GM18507 (cell line): ENCODE measurements at places on chromosomes 13 and 19.

DNA sequence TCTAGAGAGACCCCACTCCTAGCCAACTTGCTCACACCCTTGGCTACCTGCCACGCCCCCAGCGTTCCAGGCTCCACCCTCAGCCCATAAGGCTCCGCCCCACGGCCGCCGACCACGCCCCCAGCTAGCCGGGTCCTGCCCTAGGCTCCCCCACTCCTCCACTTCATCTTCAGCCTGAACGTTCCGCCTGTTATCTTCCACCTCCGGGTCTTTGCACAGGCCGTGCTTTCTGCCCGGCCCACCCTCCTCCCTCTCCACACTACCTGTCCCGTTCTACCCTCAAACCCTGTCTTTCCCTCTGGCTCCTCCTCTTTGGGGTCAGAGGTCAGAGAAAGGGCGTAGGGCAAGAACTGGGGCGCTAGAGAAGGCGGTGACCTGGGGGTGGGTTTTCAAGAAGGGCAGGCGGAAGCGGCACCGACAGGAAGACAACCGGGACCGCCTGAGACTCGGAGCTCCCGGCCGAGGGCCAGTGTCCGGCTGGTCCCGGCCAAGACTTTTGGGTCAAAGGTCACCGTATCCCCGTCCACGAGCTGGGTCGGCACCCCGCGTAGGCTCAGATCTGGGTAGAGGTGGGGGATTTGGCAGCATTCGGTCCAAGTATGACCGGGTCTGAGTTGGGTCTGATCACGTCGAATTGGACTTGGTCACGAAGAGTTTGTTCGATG is 2.2 kb downstream of the PDE4C start:
- no peak for DNase-seq

GRCh38 chr13:110340812-110341444 is 33.8 kb downstream of the COL4A2 start:
- DNase-seq = no peak

DNA sequence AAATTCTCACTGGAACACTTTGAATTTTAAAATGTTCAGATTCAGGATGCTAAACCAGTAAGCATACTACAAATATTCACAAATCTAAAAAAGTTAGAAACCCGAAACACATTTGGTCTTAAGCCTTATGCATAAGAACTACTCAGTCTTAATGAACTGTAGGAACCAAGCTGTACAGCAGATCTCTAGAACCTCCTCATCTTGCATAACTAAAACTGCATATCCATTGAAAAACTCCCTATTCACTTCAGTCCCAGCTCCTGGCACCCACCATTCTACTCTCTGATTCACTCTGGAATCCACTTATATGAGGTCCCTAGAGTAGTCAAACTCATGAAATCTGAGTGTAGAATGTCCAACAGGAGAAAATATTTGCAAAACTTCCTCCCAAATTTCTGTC is 65.6 kb upstream of the CEACAM8 start:
- DNase-seq = no peak

DNA sequence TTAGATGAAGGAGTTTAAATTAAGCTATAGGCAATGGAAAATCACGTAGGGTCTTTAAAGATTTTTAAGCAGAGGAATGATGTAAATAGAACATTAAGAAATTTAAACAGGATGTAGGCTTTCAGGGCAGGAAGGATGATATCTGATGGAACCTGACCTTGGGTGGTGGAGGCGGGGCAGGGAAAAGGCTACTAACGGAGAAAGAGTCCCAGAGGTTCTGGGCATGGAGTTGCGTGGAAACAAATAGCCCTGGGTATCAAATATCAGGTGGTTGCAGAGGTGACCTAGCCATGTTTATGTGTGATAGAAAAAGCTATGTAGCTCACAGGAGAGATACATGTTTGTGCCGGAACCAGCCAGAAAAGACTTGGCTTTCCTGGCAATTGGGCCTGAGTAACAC is 7.8 kb upstream of the CDK8 start:
- DNase-seq = no peak

DNA sequence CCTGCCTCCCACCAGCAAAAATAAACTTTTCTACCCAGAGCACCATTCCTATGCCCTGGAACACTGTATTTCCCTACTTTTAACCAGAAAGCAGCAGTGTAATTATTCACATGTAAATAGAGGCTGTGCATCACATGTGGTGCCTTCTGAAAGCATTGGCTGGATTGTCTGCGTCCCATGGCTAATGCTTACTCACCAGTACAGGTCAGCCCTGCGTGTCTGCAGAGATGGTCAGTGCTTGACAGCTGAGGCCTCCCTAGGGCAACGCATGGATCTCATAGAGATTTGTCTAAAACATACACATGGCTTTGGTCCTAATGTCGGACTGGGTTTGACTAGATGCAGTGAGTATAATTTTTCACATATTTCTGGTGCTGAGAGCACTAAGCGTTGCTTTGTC is 64.2 kb downstream of the DPY19L3 start:
- no peak for DNase-seq

- DNase-seq = no peak
Observed at GRCh38 chr19:31257025-31257424, 92.2 kb downstream of the TSHZ3 start.

GRCh38 chr13:111480976-111481375 is 160.5 kb downstream of the TEX29 start:
- DNase-seq = no peak

GRCh38 chr13:97629601-97630272 is 195.8 kb downstream of the RAP2A start:
- no peak for DNase-seq

- no peak for DNase-seq
Observed at GRCh38 chr13:73000027-73000674, 58.7 kb upstream of the KLF5 start.

- no peak for DNase-seq
Observed at GRCh38 chr19:14022469-14022868, 5.5 kb upstream of the RLN3 start.

GRCh38 chr13:53028637-53029203 is at the start of gene OLFM4:
TSS of gene OLFM4 (plus strand) at chr13:53028813. CDS start at chr13:53028837, 24 bp downstream.
- no peak for DNase-seq

- DNase-seq = peak; percentile 33
Observed at GRCh38 chr19:41302624-41303351, 7.2 kb upstream of the CCDC97 start.

GRCh38 chr13:25174304-25174703 is 2.2 kb upstream of the AMER2 start:
- no peak for DNase-seq

GRCh38 chr13:75345193-75345592 is 136.8 kb downstream of the TBC1D4 start:
- DNase-seq = no peak

DNA sequence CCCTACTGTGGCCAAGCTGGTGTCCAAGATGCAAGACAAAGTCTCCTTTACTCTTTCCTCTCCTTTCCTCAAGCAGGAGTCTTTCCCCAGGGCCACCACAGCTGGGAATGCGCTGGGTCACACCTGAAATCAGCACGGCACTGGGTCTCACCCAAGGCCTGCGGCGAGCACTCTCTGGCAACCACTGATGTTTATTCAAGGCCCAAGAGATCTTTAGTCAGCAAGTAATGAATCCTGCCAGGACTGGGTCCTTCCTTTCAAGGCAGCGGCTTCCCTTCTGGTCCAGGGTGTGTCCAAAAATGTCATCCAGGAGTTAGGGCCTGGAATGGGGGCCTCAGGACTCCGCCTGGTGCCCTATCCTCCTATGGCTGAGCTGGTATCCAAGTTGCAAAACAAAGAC is 24.1 kb downstream of the BLOC1S3 start:
- no peak for DNase-seq

DNA sequence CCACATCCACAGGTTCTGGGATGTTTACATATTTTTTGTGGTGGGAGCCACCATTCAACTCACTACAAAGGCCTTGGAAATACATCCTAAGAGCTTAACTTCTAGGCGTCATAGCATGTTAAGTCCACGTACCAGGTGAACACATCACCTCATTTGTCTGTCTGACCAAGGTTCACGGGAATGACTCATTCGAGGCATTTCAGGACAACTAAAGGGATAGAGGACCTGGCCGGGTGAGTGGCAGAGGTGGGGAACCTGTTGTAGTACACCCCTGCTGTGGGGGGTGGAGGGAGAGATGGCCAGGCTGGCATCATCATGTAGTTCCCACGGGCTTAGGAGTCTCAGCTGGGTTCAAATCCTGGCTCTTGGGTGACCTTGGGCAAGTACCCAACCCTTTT is 51.5 kb downstream of the BICRA start:
- no peak for DNase-seq

- DNase-seq = no peak
Observed at GRCh38 chr13:74174810-74175209, 40.6 kb upstream of the KLF12 start.

- DNase-seq = no peak
Observed at GRCh38 chr13:49367640-49368422, 76.0 kb downstream of the CAB39L start.

- DNase-seq = no peak
Observed at GRCh38 chr19:40442328-40443130, 1.6 kb downstream of the SERTAD3 start.

GRCh38 chr19:10593820-10594637 is 6.9 kb upstream of the AP1M2 start:
- DNase-seq = no peak

- no peak for DNase-seq
Observed at GRCh38 chr13:28545583-28546333, 50.8 kb upstream of the FLT1 start.

DNA sequence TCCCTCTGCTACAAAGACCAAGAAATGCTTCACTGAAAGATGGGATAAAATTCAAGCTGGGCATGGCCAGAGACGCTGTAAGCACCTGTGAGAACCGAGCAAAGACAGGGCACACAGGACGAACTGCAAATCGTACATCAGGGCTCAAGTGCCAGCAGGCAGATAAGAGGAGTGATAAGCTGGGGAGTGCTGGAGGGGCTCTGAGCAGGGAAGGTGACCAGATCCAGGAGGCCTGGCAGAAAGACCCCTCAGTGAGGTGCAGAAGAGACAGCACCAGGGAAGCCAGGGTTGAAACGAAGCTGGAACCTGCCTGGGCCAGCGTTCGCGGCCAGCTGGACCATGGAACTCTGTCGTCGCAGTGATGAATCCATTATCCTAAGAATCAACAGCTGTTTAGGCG is 10.2 kb downstream of the RAB20 start:
- no peak for DNase-seq

GRCh38 chr19:31139871-31140505 is 209.2 kb downstream of the TSHZ3 start:
- no peak for DNase-seq

DNA sequence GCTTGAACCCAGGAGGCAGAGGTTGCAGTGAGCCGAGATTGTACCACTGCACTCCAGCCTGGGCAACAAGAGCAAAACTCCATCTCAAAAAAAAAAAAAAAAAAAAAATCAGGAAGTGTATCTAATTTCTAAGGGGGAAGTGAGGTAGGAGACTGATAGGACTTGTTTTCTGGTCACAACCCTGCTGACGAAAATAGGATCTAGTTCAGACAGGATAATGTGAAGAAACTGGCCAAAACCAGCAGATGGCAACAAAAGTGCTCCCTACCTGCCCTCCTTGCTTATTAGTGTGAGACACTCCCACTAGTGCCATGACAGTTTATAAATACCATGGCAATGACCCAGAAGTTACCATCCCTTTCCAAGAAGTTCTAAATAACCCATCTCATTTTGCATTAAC is 36.0 kb upstream of the KPNA3 start:
- DNase-seq = no peak

GRCh38 chr19:38293281-38293680 is 10.8 kb upstream of the C19orf33 start:
- no peak for DNase-seq

GRCh38 chr19:43901395-43902390 is 33.4 kb downstream of the ZNF45 start:
- peak; percentile 46 for DNase-seq

- no peak for DNase-seq
Observed at GRCh38 chr13:42575938-42576337, 2.0 kb downstream of the TNFSF11 start.

- no peak for DNase-seq
Observed at GRCh38 chr19:1513499-1514294, 878 bp upstream of the ADAMTSL5 start.

GRCh38 chr19:43618921-43619261 is 538 bp downstream of the ZNF428 start:
- no peak for DNase-seq

DNA sequence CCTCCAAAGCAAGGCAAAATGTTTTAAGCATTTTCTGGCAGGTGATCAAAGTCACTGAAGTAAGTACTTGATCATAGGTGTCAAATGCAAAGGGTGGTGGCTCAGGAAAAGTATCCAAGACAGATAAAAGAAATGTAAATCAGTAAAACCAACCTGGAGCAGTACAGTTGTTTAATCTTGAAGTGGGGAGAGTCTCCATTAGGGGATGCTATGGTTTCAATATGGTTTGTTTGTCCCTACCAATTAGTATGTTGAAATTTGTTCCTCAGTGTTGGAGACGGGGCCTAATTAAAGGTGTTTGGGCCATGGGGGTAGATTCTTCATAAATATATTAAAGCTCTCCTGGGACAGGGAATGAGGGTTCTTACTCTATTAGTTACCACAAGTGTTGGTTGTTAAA is 1781.7 kb upstream of the PRR20A start:
- no peak for DNase-seq

DNA sequence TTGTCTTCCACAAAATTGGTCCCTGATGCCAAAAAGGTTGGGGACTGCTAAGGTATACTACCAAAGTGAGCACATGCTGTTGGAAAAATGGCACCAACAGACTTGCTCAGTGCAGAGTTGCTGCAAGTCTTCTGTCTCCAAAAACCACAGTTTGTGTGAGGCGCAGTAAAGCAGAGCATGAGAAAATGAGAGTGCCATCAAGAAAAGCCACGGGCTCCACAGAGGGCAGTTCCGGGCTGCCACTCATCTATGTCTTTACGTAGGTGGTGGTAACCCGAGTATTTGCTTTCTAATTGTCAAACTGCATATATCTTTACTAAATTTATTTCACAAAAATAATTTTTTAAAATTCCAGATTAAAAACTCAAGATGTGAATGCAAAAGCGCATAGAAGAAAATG is 123.8 kb downstream of the RNF17 start:
- no peak for DNase-seq

GRCh38 chr13:44763615-44764301 is 187.6 kb upstream of the TSC22D1 start:
- no peak for DNase-seq

GRCh38 chr13:101706651-101707050 is 254.2 kb downstream of the ITGBL1 start:
- no peak for DNase-seq

DNA sequence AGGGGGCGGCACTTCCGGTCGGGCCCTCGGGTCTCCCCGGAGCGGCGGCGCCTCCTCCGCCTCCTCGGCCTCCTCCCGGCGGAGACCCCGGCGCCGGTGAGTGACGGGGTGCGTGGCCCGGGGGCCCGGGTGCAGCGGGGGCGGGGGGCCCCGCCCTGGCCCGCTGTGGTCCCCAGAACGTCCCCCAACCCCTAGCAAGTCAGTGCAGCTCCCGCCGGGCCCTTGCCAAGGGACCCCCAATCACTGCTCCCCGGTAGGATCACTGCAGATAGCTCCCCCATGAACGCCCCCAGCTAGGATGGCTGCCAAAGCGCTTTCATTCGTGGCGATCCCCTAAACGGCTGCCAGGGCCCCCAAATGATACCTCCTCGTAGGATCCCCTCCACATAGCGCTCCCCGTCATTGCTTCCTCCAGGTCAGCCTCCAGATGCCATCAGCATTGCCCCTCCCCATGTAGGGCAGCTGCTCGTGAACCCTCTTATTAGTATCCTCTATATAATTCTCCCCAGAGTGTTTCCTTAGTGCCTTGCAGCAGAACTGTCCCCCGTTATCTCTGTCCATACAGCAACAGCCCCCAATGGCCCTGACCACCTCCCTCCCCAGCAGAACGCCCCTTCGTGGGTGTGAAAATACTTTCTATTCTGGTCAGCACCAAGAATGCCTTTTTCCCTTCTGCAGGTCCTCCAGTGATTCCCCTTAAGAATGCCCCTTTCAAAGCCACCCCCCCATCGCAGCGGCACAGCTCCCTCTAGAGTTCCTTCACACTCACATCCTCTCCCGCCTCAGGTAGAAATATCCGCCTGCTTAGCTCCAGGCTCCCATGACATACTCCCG is at the start of gene ZNF865:
Gene ZNF865, plus strand, starts transcription at position 11 of the 834 bp plus-strand sequence. CDS start 7,972 bp downstream, outside the sequence.
- DNase-seq = peak; percentile 50
